ENCODE measurements at places on chromosomes 16 and 17. TPM values are rescaled to one million over a fixed set of nuclear protein-coding genes. Genes with fewer than 3 reads are reported as not detected.

DNA sequence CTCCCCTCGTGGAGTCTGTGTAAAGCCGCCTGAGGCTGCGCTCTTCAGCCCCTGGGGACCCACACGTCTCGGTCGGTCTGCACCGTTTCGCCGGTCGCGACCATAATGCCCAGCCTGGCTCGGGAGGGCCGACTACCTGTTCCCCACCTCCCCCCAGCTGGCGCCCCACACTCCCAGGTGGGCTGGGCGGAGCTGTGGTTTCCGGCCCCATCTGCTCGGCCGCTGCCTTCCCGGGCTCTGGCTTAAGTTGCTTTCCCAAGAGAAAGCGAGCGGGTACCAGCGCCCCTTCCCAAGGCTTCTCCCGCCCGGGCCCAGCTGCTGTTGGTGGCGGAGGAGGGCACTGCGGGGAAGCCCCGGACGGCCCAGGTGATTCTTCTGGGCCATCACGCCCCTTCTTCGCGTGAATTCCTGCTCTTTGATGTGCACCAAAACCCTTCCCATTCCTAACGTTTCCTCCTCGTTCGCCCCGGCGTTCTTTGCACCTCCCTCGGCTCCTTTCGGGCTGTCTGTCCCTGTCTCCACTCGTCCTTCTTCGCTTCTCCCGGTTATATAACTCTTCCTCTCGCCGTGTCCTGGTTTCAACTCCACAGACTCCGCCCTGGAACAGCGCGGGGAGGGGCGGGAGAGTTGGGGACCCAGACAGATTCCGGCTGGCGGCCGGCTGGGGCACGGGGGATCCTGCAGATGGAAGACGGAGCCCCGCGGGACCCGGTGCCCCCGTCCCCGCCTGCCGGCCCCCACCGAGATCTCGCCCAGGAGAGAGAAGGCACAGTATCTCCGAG lies 2.0 kb downstream of the KDM6B start:
- DNase-seq: peak; percentile 55

GRCh38 chr16:28210264-28210663 lies 1.5 kb downstream of the XPO6 start:
- no peak for DNase-seq

DNA sequence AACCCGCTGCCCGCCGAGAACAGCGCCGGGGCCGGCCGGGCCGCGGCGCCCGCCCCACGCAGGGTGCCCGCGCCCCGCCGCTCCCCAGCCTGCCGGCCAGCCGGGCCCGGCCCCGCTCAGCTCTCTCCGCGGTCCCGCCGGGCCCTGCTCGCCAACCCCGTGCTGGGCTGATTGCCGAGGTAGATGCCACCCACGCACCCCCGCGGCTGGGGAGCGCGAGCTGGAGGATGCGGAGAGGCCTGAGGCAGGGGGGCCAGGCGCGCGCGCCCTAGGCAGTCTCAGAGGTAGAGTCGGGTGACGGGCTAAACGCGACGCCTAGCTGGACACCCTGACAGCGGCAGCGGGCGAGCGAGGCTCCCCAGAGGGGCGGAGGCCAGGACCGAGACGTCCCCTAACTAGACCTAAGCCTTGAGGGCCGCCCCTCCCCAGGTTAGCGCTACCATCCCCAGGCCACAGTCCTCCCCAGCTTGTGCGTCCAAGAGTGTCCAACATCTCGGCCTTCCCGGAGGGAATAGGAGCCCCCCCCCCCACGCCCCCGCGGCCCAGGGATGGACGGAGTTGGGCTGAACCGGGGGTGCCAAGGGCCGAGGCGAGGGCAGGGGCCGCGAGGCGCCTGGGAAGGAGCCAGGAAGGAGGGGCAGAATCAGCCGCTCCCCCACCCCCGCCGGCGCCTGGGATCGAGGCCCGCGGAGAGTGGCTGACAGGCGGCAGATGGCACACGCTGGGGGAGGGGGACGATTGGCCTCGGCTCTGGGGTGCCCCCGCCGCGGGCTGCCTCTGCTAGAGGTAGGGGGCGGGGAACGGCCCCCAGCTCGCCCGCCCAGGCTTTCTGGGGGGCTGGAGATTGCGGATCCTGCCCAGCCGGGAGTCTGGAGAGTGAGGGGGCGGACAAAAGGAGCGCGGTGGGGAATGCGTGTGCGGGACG lies 2.5 kb upstream of the ZNF423 start:
- DNase-seq: no peak

- no peak for DNase-seq
Observed at GRCh38 chr17:61338000-61338798, 61.4 kb upstream of the TBX2 start.

Gene SNX11
- 13.0 TPM for total RNA-seq

Gene PPL
- 0.03 TPM for total RNA-seq

- DNase-seq: no peak
Observed at GRCh38 chr16:85210423-85211169, 98.3 kb upstream of the CIBAR2 start.

Gene SEPTIN1
- not detected for total RNA-seq

Gene GNAO1
- 3.7 TPM for total RNA-seq

Gene CHD9NB
- total RNA-seq: 1.2 TPM

Gene HOXB6
- total RNA-seq: 5.2 TPM

GRCh38 chr17:48463526-48463925 lies 33.5 kb upstream of the SKAP1 start:
- no peak for DNase-seq

GRCh38 chr16:1090620-1091587 lies 5.1 kb downstream of the C1QTNF8 start:
- DNase-seq: no peak

Gene CYGB
- total RNA-seq: 122 TPM

DNA sequence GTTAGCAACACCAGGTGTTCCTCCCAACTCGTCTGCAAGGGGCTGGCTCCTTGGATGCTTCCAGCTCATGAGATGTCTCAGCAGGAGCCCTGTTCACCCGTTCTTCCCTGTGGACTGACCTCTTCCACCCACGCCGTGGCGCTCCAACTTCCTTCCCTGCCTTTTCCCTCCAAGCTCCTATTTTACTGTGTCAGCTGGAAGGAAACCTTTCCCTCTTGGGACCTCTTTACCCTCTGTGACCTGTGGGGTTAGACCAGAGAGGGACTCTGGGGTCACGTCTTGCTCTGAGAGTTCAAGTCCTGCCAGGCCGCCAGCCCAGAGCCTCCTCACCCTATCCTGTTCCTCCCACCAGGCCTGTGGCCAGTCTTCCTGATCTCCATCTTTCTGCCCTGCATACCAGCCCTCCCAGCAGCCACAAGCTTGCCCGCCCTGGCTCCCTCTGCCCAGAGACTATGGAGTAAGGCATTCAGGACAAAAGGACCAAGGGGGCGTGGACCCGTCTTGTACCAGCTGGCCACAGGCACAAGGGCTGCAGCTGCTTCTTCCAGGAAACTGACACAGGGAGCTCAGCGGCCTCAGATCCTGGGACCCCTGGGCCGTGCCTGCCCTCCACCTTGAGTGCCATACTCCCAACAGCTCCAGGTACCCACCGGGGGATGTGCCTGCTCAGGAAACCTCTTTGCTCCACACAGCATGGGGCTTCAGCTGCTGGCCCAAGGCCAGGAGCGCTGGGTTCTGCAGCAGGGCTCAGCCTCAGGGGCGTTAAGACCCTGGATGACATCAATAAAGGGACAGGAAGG lies 3.0 kb downstream of the PAQR4 start:
- DNase-seq: no peak

Gene TNK1
- 0.24 TPM for total RNA-seq

DNA sequence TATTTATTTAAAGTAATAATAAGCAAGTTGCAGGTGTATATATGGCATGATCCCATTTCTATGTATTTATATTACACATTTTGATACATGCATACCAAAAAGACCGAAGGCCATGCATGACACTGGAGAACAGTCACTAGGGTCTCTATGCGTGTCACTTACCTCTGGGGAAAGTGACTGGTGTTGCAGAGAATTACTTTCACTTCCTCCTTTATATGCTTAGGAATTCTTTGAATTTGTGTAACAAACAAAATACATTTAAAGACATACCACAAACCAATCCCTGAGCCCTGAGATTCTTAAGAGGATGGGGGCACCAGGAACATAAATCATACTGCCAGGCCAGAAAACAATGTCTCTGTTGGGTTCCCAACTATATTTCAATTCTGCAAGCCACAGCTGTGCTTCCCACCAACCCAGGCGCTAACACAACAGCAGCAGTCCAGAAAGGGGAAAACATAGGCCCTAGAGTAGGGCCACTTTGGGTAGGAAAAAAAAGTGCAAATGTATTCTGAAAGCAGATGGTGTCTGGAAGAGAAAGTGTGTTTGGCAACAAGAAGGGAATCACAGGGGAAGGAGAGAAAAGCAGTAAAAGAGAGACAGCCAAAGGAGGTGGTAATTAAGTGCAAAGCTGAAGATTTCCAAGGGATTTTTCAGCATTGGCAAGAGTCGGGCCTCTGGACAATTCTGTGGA lies 24.5 kb upstream of the HYDIN start:
- DNase-seq: no peak

GRCh38 chr17:57341611-57342540 lies 85.6 kb downstream of the MSI2 start:
- DNase-seq: no peak

GRCh38 chr16:30535106-30535776 lies 583 bp upstream of the ZNF747 start:
- DNase-seq: no peak

DNA sequence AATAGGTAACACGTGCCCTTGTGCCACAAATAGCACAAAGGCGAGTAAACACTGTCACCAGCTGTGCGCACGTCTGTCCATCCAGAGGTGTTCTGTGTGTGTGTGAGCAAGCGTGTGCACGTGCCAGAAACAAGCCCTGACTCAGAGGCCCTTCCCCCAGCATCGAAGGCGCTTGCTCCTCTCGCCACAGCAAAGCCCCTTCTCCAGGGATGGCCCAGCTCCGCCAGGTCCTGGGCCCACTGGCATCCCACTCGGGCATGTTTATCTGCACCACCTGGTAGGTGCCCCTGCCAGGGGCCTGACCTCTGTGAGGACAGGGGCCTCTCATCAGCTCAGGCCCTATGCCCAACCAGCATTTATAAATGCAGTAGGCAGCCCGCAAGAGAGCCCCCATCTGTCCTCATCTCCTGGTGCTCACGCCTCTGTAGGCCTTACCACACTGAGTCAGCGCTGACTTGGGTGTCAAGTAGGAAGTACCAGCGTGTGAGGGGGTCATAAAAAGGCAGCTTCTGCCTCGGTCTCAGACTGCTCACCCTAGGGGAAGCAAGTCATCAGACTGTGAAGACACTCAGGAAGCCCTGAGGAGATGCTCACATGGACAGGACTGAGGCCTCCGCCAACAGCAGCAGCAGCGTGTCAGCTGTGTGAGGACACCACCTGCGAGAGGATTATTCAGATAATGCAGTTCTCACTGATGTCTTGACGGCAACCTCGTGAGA lies 10.8 kb downstream of the TMEM235 start:
- DNase-seq: no peak

GRCh38 chr16:27199736-27200135 lies 3.6 kb upstream of the KDM8 start:
- DNase-seq: peak; percentile 59
